IPS DF 6.9 (cell line): ENCODE measurements at places on chromosomes 3 and 15.

DNA sequence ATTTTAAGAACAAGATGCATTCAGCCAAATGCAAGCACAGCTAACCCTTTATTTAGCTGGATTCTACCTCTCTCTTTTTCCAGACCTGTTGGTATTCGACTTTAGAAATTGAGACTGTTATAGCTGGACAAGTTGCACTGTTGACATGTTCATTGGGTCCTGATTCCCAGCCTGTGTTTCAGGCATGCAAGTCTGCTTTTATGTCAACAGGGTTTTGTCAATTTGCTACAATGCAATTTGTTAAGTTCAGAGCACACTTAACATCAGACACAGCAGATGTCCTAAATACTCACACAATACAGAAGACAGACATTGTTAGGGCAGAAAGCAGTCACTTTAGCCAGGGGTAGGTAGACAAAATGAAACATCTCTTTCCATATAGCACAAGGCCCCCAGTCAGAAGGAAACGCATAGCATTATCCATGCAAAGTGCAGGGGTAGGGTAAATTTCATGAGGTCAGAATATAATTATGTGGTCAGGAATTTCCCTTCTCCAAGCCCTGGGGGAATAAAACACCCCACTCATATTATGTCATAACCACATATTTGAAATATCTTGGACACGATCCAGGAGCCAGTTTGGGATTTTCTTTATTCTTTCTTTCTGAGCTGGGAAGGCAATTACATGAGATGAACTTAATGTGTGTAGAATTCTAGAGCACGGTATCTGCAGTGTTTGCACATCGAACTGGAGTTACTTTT is 504.1 kb downstream of the NTRK3 start:
- H3K36me3 ChIP-seq: no peaks in the 10 kb centered on the region
- H3K27ac ChIP-seq: no peak overlapping the region
- no peaks in the 10 kb centered on the region for H3K27me3 ChIP-seq
- H3K4me3 ChIP-seq: no peak overlapping the region
- no peak for DNase-seq

DNA sequence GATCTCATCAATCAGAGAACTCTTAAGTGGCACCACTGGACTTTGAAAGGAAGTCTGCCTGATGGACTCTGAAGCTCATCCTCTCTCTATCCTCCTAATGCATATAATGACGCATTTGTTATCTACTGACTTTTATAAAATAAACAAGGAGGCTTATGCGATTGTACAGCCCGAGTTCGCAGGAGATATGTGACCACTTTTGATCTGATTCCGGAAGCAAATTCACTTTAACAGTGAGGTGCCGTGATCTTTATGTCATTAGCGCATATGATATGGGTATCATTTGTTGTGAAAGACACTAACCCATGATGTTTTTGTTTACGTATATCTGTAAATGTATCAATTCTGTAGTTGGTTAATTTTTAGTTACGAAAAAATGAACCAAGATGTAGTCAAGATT is 427 bp upstream of the RNF111 start:
- no peaks in the 10 kb centered on the region for H3K4me1 ChIP-seq
- no peaks in the 10 kb centered on the region for H3K36me3 ChIP-seq
- no peak for DNase-seq

DNA sequence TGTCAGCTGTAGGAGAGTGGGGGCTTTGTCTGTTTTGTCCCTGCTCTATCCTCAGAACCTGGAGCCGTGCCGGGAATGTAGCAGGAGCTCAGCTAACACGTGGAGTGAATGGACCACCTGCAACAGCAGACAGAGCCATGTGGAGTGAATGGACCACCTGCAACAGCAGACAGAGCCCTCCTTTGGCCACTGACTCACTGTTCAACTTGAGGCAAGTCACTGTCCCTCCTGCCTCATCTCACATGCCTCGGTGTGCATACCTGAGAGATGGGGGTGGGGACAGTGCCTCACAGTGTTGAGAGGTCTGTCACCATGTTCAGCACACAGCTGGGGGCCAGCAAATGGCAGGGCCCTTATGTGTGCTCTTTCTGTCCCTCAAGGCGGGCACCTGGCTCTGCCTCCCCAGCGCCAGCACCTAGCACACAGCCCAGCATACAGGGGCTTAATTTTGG is 27.9 kb downstream of the FEM1B start:
- no peak overlapping the region for H3K27ac ChIP-seq
- H3K4me1 ChIP-seq: peaks cover 10% of the 10 kb centered on the region; the same call in 1 of the 2 replicates
- no peaks in the 10 kb centered on the region for H3K36me3 ChIP-seq
- H3K4me3 ChIP-seq: no peak overlapping the region

- no peaks in the 10 kb centered on the region for H3K4me1 ChIP-seq
- no peaks in the 10 kb centered on the region for H3K27me3 ChIP-seq
- no peak overlapping the region for H3K4me3 ChIP-seq
- H3K27ac ChIP-seq: no peak overlapping the region
Measured at GRCh38 chr3:74456166-74456565, 158.3 kb downstream of the CNTN3 start.

DNA sequence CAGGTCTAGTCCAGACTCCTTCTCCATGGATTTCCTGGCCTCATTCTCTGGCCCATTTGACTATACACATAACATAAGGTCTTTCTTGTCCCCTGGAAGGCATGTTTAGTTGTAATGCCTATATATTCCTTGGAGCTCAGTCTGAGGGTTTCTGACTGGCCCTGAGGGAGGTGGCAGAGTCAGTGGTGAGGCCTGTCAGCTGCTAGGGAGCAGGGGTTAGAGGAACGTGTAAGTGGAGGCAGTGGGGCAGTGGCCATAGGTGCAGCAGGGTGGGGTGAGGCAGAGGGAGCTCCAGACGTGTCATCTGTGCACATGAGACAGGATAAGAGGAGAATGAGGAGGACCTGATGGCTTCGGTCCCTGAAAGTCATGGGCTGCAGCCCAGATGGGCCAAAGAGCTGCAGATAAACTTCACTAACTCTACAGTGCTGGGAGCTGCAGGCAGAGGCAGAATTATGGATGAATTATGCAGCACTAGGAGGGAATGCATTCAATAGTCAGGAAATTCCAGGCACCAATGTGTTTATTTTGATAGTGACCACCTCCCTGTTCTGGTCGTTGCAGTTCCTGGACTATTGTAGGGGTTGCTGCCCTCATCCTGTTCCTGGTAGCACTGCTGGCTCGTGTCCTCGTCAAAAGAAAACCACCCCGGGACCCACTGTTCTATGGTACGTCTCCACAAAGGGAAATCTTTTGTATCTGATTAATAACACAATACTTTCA is 4.9 kb downstream of the TM6SF1 start:
- 0 out of 2 replicates have a peak, but pooled peaks cover 3% of the 10 kb centered on the region for H3K4me1 ChIP-seq
- H3K27me3 ChIP-seq: peaks cover 6% of the 10 kb centered on the region; the same call in 1 of the 2 replicates
- no peak for DNase-seq
- H3K36me3 ChIP-seq: no peaks in the 10 kb centered on the region

DNA sequence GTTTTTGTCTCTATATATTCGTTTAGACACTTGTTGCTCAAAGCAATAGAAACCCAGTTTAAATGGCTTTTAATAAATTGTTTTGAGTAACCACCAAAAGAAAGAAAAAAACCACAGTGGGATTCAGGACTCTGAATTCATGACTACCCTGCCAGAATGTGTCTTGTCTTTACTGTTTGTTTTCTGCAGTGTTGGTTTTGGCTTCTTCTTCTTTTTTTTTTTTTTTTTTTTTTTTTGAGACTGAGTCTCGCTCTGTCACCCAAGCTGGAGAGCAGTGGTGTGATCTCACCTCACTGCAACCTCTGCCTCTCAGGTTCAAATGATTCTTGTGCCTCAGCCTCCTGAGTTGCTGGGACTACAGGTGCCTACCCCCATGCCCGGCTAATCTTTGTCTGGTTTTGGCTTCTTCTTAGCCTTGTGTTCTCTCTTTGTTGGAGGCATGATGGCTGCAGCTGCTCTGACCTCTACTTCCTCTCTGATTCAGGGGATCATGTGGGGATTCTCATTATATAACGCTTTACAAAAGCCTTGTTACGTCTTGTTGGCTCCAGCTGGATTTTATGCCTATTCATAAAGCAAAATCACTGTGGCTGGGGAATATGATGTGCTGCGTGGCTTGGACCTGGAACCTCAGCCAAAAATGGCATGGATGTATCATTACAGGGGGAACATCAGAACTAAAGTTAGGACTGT is 54.0 kb downstream of the PLS1 start:
- peaks cover 1% of the 10 kb centered on the region; the same call in 1 of the 2 replicates for H3K4me1 ChIP-seq
- H3K27ac ChIP-seq: no peak overlapping the region
- H3K4me3 ChIP-seq: no peak overlapping the region
- no peak for DNase-seq
